Stimulated activated CD8-positive, alpha-beta memory T cell treated with anti-CD3 and anti-CD28 coated beads, Interleukin-7, amount 100 ng/mL, for 1 hour (primary cell): ENCODE measurements at places on chromosomes 1 and 21.
A peak's percentile ranks its signal among the peaks of the same experiment; 100 is the strongest.

GRCh38 chr1:208162903-208163302 is 81.3 kb downstream of the PLXNA2 start:
- DNase-seq: no peak

- peak; percentile 64 for DNase-seq
Measured at GRCh38 chr1:28882009-28882628, 32.2 kb upstream of the EPB41 start.

- no peak for DNase-seq
Measured at GRCh38 chr1:20507248-20507563, 745 bp downstream of the MUL1 start.

GRCh38 chr1:224377676-224378006 is 21.0 kb downstream of the CNIH4 start:
- no peak for DNase-seq

DNA sequence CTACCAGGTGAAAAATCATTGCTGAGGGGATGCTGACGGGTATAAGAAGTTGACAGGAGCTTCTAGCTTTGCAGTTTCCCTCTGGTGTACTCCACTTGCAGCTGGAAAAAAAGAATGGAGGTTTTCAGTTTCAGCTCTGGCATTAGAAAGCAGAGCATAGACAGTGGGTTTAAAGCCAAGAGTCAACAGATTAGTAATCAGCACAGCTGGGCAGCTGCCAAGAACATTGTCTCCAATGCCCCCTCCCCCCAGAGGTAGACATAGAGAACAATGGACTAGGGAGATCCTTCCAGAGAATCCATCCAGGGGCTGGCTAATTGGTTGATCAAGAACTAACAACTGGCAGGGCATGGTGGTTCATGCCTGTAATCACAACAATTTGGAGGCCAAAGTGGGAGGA is 10.1 kb upstream of the ZBTB8B start:
- no peak for DNase-seq

GRCh38 chr1:96016219-96016618 is 705.4 kb upstream of the PTBP2 start:
- no peak for DNase-seq
